ENCODE measurements at places on chromosomes 7 and 10. TPM values are rescaled to one million over a fixed set of nuclear protein-coding genes. Genes with fewer than 3 reads are reported as not detected.

- no peak for DNase-seq
These were observed 107.1 kb downstream of the RAB18 start for GRCh38 chr10:27611236-27611635.

DNA sequence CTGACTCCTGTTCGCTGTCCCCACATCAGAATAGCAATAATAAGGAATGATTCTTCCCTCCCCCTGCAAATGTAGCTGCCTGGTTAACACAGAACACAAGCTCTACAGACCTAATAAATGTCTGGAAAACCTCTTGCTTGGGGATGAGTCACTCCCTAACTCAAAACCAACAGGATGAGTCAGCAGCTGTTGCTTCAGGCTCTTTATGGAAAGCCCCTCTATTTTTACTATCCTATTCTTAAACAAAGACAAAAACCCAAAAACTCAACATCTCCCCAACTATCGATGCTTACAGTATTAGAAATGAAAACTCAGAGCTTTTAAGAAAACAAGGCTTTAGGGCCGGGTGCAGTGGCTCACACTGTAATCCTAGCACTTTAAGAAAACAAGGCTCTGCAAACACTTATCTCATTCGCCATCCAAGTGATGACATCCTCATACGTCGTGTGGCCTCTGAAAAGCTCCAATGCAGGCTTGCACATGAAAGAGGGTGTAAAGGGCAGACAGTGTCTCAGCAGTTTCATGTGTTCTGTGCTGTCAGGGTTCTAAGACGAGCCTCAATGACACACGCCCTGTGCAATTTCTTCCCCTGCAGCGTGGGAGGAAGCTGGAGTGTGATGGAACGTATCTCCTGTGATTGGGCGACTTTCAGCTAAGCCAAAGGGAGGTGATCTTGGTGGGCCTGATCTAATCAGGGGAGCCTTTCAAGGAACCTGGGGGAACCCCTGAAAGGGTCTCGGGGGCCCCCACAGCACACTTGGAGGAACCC lies 70.1 kb downstream of the AMZ1 start:
- no peak for DNase-seq

DNA sequence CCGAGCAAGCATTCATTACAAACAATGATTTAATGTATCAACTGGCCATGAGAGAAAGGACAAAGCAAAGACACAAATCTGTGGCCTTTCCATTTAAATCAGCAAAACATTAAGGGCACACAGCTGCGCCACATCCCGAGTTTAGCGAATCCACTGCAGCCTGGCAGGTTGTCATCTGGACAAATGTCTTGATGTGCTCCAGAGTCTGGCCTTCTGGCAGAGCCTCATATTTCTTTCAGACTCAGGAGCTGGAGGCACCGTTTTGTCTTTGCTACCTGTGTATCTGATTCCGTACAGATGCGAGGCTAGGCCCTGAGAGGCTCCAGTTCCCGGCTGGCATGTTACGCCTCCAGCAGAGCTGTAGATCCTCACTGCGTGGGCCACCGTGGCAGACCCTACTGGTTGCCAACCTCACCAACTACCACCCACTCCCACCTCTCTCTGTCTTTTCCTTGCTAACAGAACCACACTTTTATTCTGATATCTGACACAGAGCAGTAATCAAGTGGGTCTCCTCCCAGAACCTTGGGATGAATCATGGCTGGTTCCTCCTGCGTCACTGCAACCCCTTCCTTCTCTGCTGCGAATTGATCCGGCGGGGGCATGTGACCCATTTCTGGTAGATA lies 40.9 kb upstream of the EFCAB10 start:
- DNase-seq = no peak

DNA sequence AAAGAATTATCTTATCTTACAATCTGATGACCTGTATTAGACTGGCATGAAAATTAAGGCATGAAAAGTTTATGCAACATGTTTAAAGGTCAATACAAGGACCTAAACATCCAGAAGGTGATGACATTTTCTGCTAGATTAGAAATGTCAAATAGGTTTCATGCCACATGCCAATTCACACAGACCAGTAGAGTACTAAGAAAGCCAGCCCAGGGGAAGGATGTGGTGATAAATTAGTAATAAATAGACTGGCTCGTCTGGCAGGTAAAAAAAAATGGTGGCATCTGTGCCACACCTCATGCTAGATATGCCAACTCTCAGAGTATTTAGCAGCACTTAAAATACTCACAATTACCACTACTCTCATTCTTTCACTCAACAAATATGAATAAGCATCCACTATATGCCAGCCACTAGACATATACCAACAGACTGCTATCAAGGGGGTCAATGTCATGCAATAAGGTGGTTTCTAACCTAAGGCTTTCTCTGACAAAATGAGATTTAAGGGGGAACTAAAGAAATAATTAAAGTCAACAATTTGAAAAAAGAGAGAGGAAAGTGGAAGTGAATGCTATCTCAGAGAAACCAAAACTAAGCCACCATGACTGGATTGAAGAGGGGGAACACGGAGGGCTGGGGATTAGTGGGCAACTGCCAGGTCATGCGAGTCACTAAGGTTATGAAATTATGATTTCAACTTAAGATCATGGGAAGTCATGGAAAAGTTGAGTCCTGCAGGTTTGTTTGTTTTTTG lies 83.5 kb downstream of the SGMS1 start:
- no peak for DNase-seq

DNA sequence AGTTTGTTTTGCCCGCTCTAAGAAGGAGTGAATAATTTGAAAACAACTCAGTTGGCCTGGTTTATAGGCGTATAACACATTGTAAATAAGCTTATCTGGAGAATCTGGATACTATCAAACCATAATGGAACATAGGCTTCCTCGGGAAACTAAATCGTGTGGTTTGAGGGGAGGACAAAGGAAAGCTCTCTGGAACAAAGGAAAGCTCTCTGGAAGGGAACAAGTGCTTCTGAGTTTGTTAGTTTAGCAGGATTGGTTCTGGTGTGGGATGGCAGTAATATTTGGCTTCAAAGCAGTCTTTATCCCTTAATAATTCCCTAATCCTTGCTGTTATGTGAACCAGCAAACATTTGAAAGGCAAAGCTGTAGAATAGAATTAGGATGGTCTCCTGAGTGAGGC lies 15.0 kb upstream of the SLK start:
- DNase-seq = no peak

DNA sequence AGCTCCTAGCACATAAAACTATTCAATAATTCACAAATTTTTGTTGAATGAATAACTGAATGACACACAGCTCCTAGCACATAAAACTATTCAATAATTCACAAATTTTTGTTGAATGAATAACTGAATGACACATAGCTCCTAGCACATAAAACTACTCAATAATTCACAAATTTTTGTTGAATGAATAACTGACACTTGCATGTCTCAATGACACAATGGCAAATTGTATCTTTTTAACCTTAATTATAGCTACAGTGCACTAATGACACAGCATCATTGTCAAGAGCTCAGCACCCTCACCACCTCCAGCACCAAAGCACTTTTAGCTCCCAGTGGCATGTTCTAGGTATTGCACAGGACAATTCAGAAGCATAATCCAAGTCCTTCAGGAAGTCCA lies 131.6 kb downstream of the PDE1C start:
- DNase-seq = no peak

DNA sequence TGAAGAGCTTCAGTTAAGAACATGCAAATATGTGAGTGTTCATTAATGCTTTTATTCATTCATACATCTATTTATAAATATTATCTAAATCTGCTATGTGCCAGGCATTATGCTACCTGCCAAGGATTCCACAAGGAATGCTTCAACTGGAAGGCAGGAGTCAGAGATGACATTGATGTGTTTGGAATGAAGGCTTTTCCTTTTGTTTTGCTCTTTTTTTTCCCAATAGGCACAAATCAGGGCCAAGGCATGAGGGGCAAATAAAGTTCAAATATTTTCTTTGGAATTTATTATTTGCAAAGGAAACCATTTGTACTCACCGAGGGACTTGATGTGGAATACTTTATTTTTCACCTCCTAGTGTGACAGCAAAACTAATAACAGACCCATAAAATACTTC lies 530.3 kb downstream of the ARL4A start:
- DNase-seq = no peak

- DNase-seq = no peak
These were observed 48.7 kb downstream of the PODXL start for GRCh38 chr7:131507592-131508331.

DNA sequence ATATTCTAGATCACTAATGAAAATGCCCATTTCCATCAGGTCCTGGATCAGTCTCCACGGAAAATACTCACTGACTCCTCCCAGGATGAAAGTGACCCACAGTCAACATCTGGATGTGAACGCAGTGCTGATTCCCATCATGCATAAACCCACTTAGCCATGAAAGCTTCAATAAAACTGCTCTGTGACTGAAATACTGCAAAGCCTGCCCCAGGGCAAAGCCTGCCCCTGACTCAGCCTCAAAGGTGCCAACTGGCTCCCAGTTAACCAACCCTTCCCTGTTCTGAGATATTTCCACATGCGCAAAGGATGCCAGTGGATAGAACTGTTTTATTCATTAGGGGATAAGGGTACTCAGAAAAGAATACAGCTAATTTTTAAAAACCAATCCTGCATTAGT lies 24.0 kb downstream of the OSBPL3 start:
- DNase-seq = no peak

DNA sequence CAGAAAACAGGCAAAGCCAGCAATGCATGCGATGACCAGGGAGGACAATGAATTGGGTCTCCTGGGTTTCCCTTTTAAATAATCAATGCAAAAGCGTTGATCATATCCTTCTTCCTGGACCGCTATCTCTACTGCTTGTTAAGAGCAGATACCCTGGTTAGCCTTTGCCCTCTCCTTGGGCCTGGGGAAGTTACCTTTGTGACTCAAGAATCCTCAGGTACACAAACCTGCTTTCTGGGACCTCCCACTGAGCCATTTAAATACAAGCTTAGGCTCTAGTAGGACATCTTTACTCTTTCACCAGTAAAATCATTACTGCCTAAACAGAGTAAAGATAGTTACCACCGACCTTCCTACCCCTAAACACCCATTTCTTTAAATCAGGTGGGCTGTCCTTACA lies 173.9 kb downstream of the WNT2 start:
- DNase-seq = no peak

GRCh38 chr10:125199270-125199669 lies 38.9 kb upstream of the CTBP2 start:
- DNase-seq = no peak

- no peak for DNase-seq
These were observed 69.4 kb upstream of the HECTD2 start for GRCh38 chr10:91340613-91341362.

- DNase-seq = no peak
These were observed 199.4 kb downstream of the GRID1 start for GRCh38 chr10:86167121-86167761.

GRCh38 chr10:80406204-80406603 lies 2.1 kb upstream of the PRXL2A start:
- DNase-seq = no peak

DNA sequence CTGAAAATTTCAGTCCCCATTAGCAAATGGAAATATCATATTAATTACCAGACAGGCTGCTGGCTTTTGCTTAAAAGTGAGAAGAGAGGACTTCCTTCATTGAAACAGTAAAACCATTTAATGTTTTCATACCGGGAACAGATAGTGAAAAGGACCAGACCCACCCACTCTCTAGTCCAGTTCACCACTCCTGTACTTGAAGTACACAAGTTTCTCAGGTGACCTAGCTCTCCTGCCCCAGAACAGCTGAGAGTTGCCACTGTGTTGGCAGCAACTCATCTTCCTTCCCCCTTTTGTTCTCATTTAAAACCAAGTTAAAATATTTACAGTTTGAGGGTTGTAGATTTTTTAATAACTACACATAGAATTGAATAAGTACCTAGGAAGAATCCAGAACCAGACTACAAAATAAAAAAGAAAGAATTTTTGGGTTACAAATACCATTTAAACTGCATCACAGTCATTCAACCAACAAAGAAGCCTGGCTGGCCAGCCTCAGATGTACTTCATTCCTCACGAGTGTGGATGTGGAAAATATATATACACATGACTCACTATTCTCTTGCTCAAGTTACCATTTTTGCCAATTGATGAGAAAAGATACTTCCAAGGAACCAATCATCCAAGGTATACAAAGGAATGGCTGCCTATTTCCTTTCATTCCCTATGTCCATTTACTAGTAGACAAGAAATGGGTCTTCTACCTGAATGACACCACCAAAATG lies 68.1 kb downstream of the VPS41 start:
- DNase-seq = no peak

GRCh38 chr10:79434223-79434687 lies 11.2 kb downstream of the ZCCHC24 start:
- no peak for DNase-seq

DNA sequence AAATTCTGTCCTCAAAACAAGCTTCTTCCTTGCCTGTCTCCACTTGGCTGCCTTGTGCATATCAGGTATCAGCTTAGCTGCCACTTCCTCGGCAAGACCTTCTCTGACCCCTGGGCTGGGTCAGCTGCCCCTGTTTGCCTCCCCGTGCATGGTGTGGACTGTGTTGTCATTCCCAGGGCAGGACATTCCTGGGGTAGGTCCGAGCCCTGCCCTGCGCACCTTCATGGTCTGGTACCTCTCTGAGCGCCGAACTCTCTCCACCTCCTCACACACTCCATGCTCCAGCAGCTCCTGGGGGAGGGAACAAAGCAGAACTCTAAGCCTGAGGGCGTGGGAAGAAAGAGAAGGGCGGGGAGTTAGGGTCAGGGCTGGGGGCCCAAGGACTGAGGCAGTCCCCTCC lies 3.8 kb downstream of the POLM start:
- DNase-seq = no peak

DNA sequence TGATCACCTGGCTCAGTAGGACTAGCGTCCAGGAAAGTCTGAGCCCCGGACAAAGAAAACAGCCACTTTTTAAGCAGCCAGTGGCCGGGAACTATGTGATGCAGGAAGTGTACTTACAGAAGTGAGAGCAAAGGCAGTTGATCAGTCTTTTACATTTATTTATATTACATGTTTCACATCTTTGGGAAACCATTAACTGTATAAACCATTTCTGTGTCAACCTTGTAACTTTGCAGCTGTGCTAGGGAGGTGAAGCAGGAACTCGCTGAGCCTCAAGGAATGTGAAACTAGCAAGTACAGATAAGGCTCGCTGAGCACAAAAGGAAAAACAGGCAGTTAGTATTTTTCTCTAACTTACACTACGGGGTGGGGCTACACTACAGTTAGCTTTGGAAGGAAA lies 39.9 kb upstream of the HECW1 start:
- no peak for DNase-seq

DNA sequence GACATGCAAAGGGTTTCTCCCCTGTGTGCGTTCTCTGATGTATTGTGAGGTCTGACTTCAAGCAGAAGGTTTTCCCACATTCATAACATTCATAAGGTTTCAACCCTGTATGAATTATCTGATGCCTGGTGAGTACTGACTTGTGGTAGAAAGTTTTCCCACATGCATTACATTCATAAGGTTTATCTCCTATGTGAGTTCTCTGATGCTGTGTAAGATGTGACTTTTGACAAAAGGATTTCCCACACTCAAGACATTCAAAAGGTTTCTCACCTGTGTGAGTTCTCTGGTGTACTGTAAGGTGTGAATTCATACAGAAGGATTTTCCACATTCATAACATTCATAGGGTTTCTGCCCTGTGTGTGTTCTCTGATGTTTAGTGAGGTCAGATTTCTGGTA lies 45.1 kb downstream of the ZNF33B start:
- no peak for DNase-seq

- no peak for DNase-seq
These were observed 300.8 kb downstream of the GRID1 start for GRCh38 chr10:86065711-86066251.

GRCh38 chr7:106568680-106569499 lies 92.1 kb downstream of the CCDC71L start:
- DNase-seq = no peak

GRCh38 chr7:48962821-48963505 lies 38.6 kb downstream of the CDC14C start:
- no peak for DNase-seq

Gene NUTM2A
- polyA plus RNA-seq = 0.66 TPM

Gene CHST3
- 2.0 TPM for polyA plus RNA-seq

Gene UTF1
- polyA plus RNA-seq = 0.47 TPM
